Liver (tissue), 10 donors: ENCODE measurements at places on chromosomes 5 and 9. TPM values are rescaled to one million over a fixed set of nuclear protein-coding genes. Genes with fewer than 3 reads are reported as not detected.

SFXN1 gene
- 47.3 TPM for total RNA-seq

IFNB1 gene
- not detected for total RNA-seq

ARHGEF28 gene
- 2.5 TPM for total RNA-seq

IL13 gene
- total RNA-seq, result not detected

ZNF79 gene
- 6.9 TPM for total RNA-seq

ITK gene
- 1.5 TPM for total RNA-seq

DAB2IP gene
- 3.1 TPM for total RNA-seq
